ENCODE measurements at places on chromosomes 12 and 14.

DNA sequence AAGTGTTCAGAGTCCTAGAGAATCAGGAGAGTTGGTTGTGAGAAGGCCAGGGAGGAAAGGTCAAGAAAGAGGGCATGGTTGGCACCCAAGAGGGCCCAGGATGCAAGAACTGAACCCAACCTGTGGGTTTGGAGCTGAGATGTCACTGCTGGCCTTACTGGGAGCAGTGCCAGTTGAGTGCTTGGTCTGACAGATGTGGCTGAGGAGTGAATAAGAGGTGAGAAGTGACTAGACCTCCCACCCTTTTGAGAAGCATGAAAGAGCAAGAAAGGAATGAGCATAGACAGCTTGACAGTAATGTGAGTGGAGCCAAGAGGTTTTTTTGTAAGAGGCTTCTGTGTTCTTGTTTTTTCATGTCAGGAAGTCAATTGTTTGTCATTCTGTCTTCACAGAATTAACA lies 95.3 kb downstream of the FGD4 start:
- DNase-seq: no peak

- DNase-seq: no peak
Measured at GRCh38 chr12:123907726-123908476, 64.7 kb downstream of the CCDC92 start.

DNA sequence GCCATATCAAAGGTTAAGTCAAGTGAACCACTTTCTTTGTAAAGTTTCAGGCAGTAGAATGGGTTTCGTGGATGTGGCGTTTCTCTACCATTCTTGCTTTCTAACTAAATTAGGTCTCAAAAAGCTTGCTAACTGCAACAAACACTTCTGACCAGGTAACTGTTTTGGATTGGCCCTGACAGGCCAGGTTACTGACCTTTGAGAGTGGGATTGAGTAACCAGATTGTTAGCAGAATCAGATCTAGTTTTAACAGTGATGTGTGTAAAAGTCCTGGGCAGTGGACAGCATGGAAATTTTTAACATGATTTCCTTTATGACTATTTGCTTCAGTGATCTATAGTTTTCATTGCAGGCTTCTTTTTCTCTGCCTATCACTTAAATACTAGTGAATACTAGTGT lies 57.9 kb downstream of the TMTC3 start:
- DNase-seq: no peak

DNA sequence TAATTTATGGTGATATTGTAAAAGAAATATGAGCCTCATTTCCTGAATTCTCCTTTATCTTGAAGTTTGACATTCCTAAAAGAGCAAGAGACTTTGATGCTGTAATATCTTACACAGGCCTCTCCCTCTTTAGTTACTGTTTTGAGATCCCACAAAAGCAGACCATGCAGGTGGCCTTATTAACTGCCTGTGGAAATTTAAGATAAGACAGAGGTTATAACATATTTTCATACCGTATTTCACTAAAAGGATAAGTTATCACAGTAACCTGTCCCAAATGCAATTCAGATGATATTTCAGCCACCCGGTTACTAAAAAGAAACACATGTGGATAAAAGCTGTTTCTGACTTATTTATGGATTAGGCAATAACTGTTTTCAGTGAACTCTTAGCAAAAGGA lies 150.1 kb downstream of the NAV3 start:
- no peak for DNase-seq

- no peak for DNase-seq
Measured at GRCh38 chr14:87652278-87652677, 340.7 kb downstream of the GALC start.

- DNase-seq: peak; percentile 22
Measured at GRCh38 chr14:101834800-101835547, 73.5 kb downstream of the PPP2R5C start.

- DNase-seq: no peak
Measured at GRCh38 chr12:67519484-67520433, 128.8 kb upstream of the DYRK2 start.

DNA sequence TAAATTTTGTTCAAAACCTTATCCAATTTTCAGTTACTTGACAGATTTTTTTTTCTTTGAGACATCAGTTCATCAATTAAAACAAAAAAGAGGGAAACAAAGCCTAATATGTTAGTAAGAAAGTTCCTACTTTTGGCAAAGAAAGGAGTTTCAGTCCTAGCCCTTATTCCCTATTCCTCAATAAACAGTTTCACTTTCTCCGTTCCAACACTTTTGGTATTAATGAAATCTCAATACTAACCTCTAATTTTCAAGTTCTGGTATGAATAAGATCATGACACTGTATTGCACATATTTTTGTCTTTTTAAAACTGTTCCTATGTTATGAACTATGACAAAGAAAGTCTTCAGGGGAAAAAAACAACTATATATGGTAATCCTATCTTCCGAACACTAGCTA lies 48.4 kb downstream of the RPS6KA5 start:
- DNase-seq: no peak

GRCh38 chr12:52559979-52560378 lies 7.0 kb upstream of the KRT71 start:
- no peak for DNase-seq

DNA sequence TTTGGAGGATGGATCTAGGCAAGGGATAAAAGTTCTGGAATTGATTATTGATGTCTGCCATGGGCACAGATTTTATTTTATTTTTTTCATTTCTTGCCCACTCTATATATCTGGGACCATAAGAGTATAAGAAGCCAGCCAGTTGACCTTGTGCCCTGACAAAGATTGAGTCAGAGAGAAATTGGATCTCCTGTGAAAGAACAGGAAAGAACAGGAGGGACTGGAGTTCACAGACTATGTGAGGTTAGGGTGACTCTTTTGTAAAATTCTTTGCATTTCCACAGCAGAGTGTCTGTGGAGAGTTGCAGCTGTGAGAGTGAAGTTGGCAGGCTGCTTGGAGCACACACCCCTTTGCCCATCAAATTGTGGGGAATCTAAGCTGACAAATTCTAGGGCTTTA lies 358.4 kb upstream of the TBX3 start:
- DNase-seq: no peak

DNA sequence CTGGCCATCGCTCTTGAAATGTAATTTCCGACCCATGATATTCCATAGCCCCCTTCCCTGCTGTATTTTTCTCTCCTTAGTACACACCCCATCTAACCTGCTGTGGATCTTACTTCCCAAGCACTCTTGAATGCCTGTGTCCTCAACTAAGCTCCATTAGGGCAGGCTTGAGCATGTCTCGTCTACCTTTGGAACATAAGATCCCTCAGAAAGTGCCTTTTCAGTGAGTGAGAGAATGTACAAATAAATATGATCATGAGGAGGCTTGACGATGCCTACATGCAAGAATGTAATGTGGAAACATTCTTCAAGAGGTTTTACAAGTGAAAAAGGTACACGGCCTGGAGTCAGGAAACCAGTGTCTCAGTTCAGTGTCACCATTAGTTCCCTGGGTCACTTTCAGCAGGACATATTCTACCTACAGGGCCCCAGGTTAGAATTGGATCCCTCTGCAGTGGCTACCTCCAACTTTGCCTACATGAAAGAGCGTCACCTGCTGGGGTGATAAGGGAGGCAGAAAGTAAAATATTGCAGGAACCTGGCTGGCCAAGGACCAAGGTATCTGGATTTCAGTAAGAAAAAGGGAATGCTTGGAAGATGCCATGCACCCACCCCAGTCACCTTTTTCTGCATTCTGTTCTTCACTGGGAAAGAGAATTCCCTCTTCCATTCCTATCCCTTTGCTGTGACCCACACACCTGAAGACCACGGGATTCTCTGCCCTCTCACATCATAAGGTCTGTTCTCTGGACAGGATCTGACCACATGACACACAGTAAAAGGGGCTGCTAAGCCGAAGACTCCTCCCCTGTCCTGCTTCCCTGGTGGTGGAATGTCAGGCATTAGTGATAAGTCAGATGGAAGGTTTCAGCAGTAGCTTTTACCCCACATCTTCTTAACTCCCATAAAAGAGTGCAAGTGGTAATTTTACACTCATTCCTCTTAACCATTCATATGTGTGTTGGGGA lies 24.6 kb upstream of the SERPINA1 start:
- DNase-seq: no peak

GRCh38 chr12:47812797-47813510 lies 6.7 kb downstream of the HDAC7 start:
- DNase-seq: peak; percentile 73

DNA sequence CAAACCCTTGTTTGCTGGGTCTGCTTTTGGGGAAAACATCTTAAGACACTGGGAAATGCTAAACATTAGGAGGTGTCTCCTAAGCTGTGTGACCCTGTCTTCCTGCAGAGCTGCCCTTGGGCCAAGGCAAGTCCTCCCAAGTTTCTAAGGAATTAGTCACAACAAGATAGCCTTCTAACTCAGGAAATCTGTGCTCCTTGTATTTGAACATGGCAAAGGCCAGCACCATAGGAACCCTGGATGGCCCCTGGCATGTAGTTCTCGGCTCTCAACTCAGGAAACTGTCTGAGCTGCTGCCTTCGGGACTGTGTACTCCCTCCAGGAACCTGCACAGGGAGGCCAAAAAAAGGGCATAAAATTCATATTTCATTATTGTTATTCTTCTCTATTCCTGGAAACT lies 37.6 kb upstream of the LTBP2 start:
- no peak for DNase-seq

GRCh38 chr12:24482882-24483604 lies 465.9 kb downstream of the BCAT1 start:
- DNase-seq: no peak

DNA sequence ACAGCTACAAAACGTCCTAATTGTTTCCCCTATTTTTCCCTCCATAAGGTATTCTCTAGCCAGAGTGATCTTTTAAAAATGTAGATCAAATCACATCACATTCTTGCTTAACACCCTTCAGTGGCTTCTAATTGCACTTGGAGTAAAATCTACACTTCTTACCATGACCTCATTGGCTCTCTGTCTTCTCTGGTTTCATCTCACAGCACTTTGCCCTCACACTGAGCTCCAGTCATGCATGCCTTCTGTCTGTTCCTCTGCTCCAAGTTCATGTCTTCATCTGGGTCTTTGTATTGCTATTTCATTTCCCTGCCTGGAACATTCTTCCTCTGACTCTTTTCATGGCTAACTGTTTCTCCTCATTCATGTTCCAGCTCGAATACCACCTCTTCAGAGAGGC lies 220.4 kb upstream of the GARIN6 start:
- no peak for DNase-seq

DNA sequence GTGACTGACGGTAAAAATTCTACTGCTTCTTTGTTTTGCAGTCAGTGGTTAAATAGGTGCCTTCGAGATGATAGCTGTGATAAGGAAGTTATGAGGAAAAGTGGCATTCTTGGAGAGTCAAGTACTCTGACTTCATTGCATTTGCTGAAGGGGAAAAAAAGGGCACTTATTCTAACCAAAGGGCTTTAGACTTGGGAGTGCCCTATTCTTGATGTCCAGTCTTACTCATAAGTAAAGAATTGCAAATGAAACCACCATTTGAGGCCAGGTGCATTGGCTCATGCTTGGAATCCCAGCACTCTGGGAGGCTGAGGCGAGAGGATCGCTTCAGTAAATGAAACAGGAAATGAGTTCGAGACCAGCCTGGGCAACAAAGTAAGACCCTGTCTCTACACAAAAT lies 40.3 kb downstream of the BRAP start:
- no peak for DNase-seq

DNA sequence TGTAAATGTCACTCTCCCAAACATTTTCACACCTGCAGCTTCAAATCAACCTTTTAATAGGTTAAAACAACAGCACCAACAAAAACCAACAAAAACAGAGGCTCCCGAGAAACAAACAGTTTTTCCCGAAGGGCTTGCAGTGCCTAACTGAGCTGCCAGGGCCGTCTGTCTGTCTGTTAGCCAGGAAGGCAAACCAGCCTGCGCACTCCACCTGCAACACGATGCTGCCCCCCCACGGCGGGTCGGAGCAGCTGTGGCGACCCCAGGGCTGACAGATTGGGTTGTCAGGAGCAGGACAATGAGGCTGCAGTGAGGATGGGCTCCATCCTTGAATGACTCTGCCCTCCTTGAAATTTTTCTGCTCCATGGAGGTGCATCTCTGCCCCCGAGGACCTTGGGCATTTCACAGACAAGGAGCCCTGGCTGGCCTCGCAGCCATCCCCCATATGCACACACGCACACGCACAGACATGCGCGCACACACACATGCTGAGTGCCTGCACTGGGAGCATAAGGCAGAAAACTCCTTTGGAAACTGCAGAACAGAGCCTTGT lies 2.6 kb downstream of the RTL1 start:
- peak; percentile 6 for DNase-seq

DNA sequence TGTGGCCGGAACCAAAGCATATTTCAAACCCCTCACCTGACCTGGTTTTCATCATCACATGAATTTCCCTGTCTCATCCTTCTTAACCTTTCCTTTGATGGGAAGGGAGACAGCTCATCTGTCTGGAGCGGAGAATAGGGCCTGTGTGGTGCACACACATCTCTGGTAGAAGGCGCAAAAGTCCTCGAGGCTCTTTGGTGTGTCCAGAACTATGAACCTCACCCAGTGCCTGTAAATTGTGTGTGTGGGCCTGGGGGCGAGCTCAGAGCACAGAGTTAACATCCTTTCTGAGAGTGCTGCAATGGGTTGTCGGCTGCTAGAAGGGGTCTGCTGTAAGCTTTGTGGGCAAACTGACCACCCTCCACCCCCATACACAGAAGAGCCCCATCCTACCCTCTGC lies 749 bp downstream of the GALNT6 start:
- no peak for DNase-seq

- no peak for DNase-seq
Measured at GRCh38 chr12:131095826-131096680, 142.3 kb downstream of the ADGRD1 start.

DNA sequence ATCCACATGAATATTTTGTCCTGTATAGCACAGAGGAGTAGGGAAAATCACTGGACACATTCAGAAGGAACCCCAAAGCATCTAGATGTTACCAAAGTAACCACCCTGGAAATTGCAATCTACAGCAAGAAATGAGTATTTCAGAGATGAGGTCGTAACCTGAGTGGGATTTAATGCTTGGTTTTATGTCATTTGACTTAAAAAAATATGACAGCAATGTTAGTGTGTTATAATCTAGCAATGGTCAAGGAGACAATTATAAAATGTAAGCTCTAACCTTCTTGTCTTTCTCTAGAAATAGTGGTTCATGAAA lies 256.6 kb downstream of the NAV3 start:
- DNase-seq: no peak

DNA sequence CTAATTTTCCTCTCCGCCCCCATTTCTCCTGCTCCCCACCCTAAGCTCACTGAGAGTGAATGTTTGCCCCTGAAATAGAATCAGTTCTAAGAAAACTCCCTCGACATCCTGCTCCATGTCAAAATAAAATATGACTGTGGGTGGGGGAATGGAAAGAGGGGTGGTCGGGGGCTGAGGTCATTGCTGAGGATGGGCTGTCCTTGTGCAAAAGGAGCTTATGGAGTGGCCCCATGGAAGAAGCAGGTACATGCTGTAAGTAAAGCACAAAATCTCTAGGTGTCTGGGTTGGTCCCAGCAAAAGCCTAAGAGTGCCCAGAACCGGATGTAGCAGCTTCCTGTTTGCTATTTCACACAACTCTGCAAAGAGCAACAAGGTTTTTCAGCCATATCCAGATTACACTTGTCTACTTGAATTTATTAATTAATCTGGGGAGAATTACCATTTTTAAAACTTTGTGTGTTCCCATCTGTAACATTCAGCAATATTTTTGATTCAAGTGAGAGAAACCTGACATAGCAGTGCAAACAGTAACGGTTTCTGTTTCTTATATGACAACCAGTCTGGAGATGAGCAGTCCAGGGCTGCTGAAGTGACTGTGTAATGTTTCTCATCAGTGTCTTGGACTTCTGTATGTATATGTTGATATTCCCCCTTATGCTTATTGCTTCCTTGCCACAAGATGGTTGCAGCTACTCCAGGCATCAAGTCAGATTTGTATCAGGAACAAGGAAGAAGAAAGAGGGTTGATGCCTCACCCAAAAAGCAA lies 40.4 kb upstream of the GZMB start:
- no peak for DNase-seq

GRCh38 chr14:90508536-90509254 lies 111.9 kb downstream of the CALM1 start:
- no peak for DNase-seq
